SK-N-DZ (cell line): ENCODE measurements at places on chromosomes 12 and 14.

DNA sequence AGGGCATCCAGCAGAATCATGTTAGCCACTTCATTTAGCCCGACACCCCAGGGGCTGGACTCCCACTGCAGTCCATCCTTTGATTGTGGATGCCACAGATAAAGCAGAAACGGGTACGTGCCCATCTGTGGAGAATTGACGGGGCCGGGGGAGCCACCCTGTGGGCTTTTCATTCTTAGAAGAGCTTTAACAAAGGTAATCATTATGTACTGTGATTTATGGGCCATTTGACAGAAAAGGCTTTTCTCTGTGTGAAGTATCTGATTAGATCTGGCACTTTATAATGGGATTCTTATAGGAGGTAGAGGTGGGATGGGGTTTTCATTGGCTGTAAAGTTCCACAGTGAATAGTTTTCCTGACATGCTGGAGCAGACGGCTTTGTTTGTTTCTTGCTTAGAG lies 40.4 kb downstream of the AACS start:
- no peak for DNase-seq

DNA sequence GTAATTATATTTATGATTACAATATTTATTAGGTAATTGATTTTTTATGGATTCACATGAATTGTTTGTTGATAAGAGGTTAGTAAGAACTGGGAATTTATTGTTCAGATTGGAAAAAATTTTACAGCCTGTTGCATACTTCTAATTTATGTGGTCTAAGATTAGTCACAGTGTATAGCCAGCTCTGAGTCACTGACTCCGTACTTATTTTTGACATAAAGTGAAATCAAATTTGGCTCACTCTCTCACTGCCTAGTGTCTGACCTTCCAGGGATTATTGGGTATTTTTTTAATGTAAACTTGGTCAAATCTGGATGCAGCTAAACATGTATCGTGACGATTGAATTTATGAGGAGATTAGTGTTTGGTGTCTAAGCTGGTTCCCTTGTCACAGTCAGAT lies 109.3 kb downstream of the PTPRQ start:
- DNase-seq: no peak

DNA sequence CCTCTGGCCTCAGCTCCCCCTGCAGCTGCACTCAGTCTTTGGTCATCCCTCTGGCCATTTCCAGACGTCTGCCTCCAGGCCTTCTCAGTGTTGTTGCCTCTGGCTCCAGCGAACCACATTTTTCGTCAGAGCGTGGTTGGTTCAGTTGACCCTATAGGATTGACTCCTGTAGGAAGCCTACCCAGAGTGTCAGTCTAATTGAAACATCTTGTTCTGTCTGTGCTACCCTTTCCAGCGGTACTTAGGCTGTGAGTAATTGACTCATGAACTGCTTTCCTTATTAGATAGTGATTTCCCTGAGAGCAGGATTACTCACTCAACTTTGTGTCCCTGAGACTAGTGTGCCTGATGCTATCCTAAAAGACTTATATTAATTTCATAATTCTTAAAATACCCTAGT lies 373.2 kb downstream of the ATP23 start:
- no peak for DNase-seq

DNA sequence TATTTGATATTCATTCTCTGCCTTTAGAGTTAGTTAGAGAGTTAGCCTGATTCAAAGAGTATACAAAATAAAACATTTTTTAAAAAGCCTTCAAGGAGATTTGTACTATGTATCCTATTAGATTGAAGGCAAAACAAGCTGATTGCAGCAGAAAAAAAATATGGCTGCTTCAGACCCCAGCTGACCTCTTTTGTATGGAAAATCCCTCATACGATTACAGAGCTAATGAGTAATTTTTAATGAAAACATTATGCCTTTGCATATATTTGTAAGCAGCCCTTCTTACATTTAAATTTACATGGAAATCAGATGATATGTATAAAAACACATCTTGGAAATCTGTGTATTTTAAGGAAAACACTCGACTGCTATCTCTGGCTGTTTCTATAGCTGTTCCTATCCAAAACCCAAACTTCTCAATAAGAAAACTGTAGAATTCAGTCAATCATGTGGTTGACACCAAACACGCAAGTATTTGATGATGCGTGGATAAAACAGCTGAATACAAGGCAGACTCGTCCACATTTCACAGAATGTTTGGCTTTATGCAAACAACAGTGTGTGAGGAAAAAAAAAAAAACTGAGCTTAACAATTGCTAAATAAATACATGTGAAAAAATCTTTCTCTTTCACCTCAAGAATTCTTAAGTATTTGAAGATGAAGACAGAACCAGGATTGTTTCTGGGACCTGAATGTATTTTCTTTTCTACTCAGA lies 275.3 kb downstream of the EGLN3 start:
- DNase-seq: no peak

DNA sequence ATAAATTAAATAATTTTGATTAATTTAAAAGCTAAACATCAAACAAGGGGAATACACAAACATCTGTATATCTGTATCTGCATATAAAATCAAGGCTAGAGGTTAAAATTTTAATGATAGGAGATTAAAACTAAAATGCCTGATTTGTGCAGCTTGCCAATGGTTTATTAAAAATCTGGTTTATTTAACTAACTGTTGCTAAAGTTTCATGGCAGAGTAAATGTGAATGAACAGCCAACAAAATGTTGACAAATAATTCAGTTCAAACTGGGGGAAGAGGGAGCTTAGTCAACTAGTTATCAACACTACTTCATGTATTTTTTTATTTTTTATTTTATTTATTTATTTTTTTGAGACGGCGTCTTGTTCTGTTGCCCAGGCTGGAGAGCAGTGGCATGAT lies 43.0 kb downstream of the BTG1 start:
- DNase-seq: no peak

- DNase-seq: no peak
These were observed 93.5 kb downstream of the LMNTD1 start for GRCh38 chr12:25459541-25459951.

DNA sequence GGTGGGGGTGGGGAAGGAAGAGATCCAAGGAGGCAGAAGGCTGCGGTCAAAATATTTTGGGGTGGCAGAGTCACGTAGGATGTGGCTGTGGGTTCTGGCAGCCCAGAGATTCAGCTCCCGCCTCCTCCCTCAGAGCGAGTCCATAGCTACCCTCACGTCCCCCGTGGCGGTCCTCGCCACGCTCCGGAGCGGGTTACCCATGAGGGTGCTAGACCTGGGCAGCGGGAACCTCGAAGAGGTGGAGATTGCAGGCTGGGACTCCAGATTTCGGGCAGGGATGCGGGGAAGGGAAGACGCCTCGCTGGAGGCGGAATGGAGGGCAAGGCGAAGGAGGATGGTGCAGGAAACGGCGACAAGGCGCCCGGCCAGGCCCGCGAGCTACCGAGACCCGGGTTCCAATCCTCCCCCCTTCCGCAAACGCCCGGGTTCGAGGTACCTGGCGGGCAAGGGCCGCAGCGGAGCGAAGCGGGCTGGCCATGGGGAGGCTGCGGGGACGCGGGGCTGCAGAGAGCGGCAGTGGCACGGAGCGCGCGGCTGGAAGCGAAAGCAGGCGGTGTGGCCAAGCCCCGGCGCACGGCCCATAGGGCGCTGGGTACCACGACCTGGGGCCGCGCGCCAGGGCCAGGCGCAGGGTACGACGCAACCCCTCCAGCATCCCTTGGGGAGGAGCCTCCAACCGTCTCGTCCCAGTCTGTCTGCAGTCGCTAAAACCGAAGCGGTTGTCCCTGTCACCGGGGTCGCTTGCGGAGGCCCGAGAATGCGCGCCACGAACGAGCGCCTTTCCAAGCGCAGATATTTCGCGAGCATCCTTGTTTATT lies 46.2 kb downstream of the BCAT1 start:
- no peak for DNase-seq

GRCh38 chr12:108806346-108806745 lies 51.0 kb downstream of the SSH1 start:
- DNase-seq: no peak

GRCh38 chr14:35416108-35416750 lies 11.7 kb upstream of the NFKBIA start:
- DNase-seq: no peak

DNA sequence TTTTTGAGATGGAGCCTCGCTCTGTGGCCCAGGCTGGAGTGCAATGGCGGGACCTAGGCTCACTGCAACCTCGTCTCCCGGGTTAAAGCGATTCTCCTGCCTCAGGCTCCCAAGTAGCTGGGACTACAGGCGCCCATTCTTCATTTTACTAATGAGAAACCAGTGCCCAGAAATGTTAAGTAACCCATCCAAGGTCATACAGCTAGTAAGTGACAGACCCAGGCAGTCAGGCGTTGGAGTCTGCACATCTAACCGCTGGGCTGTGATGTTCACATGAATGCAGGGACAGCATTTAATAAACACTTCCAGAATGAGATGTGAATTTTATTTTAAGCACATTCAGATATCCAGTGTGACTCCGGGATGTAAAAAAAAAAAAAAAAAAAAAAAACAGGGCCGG lies 1.3 kb upstream of the TRIP11 start:
- no peak for DNase-seq

- no peak for DNase-seq
These were observed 152.2 kb upstream of the HIF1A start for GRCh38 chr14:61542848-61543790.

- DNase-seq: no peak
These were observed 7.4 kb upstream of the CCDC88C start for GRCh38 chr14:91424813-91425530.

GRCh38 chr14:32085845-32086383 lies 8.8 kb downstream of the ARHGAP5 start:
- no peak for DNase-seq

DNA sequence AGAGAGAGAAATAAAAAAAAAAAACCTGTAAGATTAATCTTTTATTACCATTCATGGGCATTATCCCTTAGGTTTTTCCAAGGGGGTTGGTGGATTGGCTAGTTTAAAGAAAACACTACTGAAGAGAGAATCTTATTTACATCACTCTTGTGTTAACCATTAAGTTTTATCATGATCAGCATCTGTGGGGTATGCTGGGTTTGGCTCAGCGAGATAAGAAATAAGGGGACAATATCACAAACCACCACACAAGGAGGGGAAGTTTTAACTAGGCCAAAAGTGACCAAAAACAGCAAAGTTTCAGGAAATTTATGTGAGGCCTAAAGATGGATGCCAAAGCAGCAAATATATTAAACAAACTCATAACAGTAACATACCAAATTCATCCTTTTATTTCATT lies 548.6 kb downstream of the SLC16A7 start:
- DNase-seq: no peak

- no peak for DNase-seq
These were observed 36.1 kb downstream of the PPHLN1 start for GRCh38 chr12:42361909-42362646.
